ENCODE measurements at places on chromosomes 5 and 9.

DNA sequence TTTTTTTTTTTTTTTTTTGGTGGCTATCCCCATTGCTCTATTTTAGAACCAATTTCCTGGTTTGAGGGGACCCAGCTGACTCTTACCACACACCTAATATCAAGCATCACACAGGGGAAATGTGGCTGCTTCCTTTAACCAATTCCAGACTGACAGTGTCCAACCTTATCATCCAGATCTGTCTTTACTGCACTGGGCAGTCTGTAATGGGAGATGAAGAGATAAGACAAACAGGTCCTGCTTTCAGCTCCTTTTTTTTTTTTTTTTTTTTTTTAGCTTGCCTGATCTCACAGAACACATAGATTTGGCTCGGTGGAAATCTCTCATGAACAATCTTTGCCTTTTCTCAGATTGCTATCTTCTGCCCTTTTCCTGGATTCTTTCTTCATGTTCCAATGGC is 198.8 kb upstream of the TYRP1 start:
- no peak for DNase-seq

DNA sequence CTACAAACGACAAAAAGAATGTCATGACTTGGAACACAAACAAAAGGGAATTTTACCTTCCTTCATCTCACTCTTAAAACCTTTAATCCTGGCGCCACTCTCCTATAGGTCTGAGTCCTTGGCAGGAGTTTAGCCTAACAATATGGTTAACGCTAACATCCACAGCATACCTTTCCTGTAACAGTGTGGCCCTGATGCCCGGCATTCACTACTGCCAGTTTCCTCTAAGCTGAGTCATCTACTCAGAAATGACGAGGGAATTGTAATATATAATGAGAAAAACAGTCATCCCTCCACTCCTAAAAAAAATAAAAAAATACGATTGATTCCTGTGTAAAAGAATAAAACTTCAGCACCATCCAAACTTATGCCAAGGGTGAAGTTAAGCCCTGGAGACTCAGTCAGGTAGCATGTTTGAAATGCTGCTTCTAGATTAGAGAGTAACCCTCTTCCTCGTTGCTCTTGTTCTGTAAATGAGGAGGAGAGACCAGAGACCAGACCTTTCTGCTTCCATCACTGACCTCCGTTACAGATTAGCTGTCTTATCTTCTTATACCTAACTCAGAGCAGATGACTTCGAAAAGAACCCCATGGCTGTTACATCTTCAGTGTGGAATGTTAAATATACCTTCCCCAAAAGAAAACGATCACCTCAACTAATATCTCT is 37.4 kb downstream of the CCDC125 start:
- peak; percentile 68 for DNase-seq

DNA sequence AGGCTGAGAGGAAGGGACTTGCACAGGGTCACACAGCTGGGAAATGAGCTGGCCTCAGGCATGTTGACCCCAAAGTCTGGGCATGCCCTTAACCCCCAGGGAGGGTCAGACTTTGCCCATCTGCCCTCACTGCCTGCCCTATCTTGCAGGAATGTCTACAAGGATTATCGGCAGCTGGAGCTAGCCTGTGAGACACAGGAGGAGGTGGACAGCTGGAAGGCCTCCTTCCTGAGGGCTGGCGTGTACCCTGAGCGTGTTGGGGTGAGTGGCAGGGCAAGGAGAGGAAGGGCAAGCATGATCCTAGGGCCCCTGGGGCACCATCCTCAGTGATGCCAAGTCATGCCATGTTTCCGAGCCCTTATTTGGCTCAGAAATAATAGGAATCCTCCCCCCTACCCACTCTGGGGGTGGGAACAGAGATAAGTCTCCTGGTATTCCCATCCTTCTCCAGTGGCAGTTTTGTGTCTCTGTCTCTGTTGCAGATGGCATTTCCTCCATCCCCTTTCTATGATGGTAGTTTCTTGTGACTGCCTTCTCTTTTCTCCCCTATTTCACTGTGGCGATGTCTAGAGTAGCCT is 28.5 kb downstream of the GOLGA2 start:
- no peak for DNase-seq

- DNase-seq, result peak; percentile 28
Observed at GRCh38 chr9:116270546-116270945, 117.0 kb downstream of the PAPPA start.

DNA sequence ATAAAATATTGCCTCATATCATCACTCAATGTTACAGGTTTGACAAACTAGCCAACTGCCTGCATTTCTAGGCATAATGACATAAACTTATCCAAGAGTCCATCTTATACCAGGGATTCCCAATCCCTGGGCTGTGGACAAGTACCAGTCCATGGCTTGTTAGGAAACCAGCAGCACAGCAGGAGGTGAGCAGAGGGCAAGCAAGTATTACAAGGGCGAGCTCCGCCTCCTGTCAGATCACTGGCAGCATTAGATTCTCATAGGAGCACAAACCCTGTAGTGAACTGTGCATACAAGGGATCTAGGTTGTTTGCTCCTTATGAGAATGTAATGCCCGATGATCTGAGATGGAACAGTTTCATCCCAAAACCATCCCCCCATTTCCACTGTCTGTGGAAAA is 144.9 kb downstream of the PRKACG start:
- DNase-seq, result no peak

DNA sequence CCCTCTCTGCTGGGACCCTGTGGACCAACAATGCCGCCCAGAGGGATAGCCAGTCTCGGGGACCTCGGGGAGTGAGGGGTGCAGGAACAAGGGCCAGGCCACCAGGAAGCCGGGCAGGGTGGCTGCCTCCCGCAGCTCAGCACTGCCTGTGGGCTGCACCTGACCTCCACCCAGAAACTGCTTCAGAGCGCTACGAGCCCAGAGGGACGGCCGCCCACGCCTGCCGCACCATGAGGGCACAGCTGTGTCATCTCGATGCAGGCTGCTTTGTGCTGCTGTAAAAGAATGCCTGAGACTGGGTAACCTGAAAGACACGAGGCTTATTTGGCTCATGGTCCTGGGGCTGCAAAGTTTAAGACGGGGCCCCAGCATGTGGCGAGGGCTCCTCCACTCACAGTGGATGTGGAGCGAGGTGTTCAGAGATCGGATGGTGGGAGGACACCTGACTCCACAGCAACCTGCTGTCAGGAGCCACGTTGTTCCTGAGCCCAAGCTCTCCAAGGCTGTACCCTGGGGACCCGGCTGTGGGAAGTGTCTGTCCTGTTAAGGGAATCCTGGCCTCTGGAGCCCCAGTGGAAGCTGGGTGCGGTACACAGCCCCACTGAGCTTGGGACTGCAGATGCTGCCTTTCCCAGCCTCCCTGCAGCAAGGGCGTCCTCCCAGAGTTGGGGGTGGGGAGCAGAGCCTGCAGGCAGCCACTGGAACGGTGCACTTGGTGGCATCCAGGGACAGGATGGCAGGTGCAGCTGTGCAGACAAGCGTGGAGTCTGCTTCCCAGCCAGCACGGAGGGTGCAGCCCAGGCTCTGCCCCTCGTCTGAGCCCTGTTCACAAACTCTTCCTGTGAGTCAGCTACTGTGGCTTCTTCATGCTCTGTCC is 11.8 kb upstream of the ZDHHC11 start:
- peak; percentile 38 for DNase-seq

- peak; percentile 74 for DNase-seq
Observed at GRCh38 chr5:150544611-150545219, 36.8 kb downstream of the NDST1 start.

- no peak for DNase-seq
Observed at GRCh38 chr9:92965061-92965758, 17.9 kb downstream of the FGD3 start.

GRCh38 chr9:131503626-131504465 is 1.1 kb downstream of the POMT1 start:
- DNase-seq, result peak; percentile 74
